Ascending aorta (tissue), 2 donors: ENCODE measurements at places on chromosomes 5 and 9.

DNA sequence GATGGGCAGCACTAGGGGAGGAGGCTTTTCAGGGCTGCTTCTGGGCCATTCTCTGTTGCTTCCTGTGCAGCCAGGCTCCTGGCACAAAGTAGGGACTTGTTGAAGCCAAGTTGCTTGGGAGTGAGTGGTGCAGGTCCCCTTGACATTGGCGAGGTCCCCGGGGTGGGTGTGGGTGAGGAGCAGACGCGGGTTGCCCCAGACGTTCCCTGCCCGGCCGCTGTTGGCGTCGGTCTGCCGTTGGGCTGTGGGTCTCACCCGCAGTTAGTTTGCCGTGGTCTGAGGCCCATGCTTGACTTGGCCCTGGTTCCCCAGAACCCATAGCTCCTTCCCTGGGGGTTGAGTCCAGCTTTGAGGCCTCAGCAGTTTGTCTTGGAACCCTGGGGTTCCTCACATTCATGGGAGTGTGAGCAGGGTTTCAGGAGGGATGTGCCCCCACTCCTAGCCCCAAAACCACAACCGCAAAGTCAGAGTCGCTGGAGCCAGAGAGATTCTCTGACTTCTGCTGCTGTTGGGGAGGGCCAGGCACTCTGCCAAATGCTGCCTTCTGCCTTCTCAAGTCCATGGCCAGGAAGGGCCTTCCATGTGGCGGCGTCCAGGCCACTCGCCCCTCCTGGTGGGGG lies 77.5 kb downstream of the RXRA start:
- peak overlapping the region; percentile 74 for H3K27ac ChIP-seq
- peak; percentile 91 for DNase-seq
- H3K27me3 ChIP-seq = no peaks in the 10 kb centered on the region
- H3K4me3 ChIP-seq = no peak overlapping the region

DNA sequence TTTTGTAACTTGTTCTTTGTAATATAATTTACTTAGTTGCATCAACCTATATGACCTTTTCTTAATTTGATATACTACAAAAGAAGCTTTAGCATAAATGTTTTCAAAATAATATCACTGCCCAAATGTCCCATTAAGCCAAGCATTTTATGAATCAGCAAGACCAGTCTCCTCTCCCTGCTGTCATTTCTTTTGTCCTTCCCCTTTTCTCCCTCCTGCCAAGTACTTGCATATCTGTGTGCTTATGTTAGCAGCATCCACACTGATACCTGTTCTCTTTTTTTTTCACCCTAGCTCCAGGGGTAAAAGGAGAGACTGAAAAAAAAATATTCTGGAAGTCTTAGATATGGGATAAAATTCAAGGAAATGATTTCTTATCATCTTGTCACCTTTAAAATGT lies 69.7 kb downstream of the ZSWIM6 start:
- no peaks in the 10 kb centered on the region for H3K27me3 ChIP-seq
- H3K36me3 ChIP-seq = no peaks in the 10 kb centered on the region
- no peaks in the 10 kb centered on the region for H3K4me1 ChIP-seq
- no peak for DNase-seq

DNA sequence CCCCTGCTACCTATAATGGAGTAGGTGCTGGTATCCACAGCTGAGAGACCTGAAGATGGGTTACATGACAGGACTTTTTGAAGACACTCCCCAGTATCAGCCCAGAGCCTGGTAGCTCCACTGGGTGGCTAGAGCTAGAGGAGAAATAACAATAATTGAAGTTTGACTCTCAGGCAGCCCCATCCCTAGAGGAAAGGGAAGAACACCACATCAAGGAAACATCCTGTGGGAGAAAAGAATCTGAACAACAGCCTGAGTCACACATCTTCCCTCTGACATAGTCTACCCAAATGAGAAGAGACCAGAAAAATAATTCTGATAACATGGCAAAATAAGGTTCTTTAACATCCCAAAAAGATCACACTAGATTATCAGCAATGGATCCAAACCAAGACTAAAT lies 432.1 kb downstream of the CDH18 start:
- no peak overlapping the region for H3K4me3 ChIP-seq
- no peaks in the 10 kb centered on the region for H3K4me1 ChIP-seq
- no peaks in the 10 kb centered on the region for H3K27me3 ChIP-seq
- no peak overlapping the region for H3K27ac ChIP-seq
- DNase-seq = no peak
- H3K36me3 ChIP-seq = no peaks in the 10 kb centered on the region

GRCh38 chr9:132768932-132769905 lies 99.0 kb downstream of the GTF3C4 start:
- peak; percentile 73 for DNase-seq
- peak overlapping the region; percentile 88 for H3K4me3 ChIP-seq
- no peaks in the 10 kb centered on the region for H3K27me3 ChIP-seq
- no peaks in the 10 kb centered on the region for H3K36me3 ChIP-seq

DNA sequence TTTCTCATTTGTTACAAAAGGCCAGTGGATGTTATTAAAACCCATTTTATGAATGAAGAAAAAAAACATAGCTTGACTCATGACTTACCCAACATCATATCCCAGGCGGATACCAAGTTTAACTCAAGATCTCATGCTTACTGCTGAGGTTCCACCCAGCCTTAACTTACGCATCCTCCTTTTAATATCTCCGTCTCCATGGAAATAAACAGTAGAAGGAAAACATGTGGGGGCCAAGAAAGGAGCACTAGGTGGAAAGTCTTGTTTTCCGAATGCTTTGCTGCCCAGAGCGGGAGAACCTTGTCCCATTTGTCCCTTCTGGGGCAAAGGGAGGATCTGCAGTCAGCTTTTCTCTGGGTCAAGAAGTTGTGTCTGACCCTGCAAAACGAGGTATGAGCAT lies 44.1 kb downstream of the ANGPTL2 start:
- no peak overlapping the region for H3K4me3 ChIP-seq
- no peaks in the 10 kb centered on the region for H3K27me3 ChIP-seq
- no peaks in the 10 kb centered on the region for H3K36me3 ChIP-seq

DNA sequence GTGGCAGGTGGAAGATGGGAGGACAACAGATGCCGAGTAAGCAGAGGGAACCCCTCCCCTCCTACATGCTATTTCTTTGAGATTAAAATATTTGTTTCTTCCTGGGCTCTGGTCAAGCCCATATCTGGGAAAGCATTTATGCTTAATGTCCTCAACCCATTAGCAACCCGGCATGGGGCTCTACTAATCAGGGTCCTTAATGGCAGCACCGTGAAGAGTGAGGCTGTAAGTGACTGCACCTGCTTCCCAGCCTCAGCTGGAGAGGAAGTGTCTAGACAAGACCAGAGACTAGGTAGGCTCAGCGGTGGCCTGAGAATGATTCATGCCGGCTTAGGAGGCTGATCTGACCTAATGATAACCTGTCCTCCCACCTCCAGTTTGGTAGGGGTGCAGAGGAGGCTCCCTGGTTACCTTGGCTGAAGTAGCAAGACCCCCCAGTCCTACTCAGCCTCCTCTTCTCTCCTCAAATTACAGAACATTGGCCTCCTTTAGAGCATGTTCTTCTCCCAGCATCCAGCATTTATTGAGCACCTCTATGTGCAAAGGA lies 61.3 kb upstream of the HSPA9 start:
- no peak for DNase-seq
- no peaks in the 10 kb centered on the region for H3K4me1 ChIP-seq
- H3K36me3 ChIP-seq = no peaks in the 10 kb centered on the region
- no peak overlapping the region for H3K27ac ChIP-seq
- no peaks in the 10 kb centered on the region for H3K27me3 ChIP-seq
- H3K4me3 ChIP-seq = no peak overlapping the region

DNA sequence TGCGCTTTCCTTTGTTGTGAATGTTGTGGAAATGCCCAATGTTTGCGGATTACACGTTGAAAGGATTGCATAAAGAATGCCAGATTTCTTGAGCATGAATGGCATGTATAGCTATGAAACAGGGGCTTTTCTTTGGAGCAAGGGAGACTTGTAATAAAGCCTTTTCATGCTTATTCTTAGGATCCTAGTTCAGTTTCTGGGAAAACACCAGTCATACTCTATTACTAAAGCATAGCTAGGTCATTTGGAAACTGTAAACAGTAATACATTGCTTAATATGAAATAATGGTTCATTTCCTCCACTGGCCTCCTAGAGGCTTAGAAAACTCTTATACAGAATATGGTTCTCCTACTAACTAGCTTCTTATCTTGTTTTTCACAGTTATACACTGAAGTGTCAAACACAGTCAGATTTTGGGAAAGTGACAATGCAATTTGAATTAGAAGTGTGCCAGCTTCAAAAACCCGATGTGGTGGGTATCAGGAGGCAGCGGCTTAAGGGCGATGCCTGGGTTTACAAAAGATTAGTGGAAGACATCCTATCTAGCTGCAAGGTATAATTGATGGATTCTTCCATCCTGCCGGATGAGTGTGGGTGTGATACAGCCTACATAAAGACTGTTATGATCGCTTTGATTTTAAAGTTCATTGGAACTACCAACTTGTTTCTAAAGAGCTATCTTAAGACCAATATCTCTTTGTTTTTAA lies 104.2 kb downstream of the MELK start:
- DNase-seq = no peak
- H3K4me3 ChIP-seq = no peak overlapping the region
- no peaks in the 10 kb centered on the region for H3K4me1 ChIP-seq
- H3K27me3 ChIP-seq = no peaks in the 10 kb centered on the region
- no peak overlapping the region for H3K27ac ChIP-seq
- H3K36me3 ChIP-seq = no peaks in the 10 kb centered on the region

DNA sequence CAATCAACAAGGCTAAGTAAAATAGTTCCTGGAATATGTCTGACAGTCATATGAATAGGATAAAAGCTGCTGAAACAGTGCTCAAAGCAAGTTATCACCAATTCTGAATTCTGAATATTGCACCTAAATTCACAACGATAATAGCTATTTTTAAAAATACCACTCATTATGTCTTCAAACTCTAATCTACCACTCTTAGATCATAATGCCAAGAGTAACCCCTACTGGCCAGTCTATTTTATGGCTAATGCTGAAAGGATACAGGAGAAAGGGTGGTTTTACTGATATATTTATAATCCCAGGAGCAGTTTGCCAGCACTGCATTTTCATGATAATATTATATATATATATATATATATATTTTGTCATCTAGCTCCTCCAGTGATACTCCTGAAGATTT lies 232.8 kb downstream of the PDE4D start:
- no peaks in the 10 kb centered on the region for H3K36me3 ChIP-seq
- peaks cover 9% of the 10 kb centered on the region for H3K4me1 ChIP-seq
- DNase-seq = no peak
- H3K4me3 ChIP-seq = no peak overlapping the region
- H3K27ac ChIP-seq = no peak overlapping the region

GRCh38 chr5:131794586-131794985 lies 2.2 kb downstream of the FNIP1 start:
- DNase-seq = no peak
- no peaks in the 10 kb centered on the region for H3K36me3 ChIP-seq
- H3K27me3 ChIP-seq = no peaks in the 10 kb centered on the region
- no peak overlapping the region for H3K4me3 ChIP-seq
- no peak overlapping the region for H3K27ac ChIP-seq
- H3K4me1 ChIP-seq = peaks cover 23% of the 10 kb centered on the region

GRCh38 chr9:71632776-71633175 lies 135.5 kb downstream of the CEMIP2 start:
- no peaks in the 10 kb centered on the region for H3K4me1 ChIP-seq
- no peak overlapping the region for H3K4me3 ChIP-seq
- no peaks in the 10 kb centered on the region for H3K27me3 ChIP-seq

GRCh38 chr9:106864373-106865143 lies 1.6 kb downstream of the ZNF462 start:
- H3K27me3 ChIP-seq = no peaks in the 10 kb centered on the region
- no peaks in the 10 kb centered on the region for H3K36me3 ChIP-seq
- H3K4me3 ChIP-seq = peak overlapping the region; percentile 76
- H3K27ac ChIP-seq = peak overlapping the region; percentile 77
- peaks cover 1% of the 10 kb centered on the region for H3K4me1 ChIP-seq

DNA sequence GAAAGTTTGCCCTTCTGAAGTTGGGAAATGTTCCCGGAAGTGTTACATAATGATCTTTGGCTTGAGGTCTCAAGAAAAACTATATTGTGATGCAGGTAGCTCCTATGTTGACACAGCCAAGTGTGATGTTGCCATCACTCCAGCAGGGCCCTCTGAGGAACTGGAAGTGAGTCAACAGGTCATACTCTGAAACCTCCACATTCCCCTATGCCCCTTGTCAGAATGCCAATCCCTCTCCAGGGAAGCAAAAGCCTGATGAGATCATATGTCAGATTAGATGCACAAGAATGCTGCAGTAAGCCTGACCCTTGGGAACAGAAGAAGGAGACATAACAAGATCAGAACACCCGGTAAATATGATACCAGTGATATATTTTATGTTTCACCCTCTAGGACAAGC lies 66.8 kb upstream of the ITGA2 start:
- peaks cover 46% of the 10 kb centered on the region for H3K36me3 ChIP-seq
- H3K4me1 ChIP-seq = no peaks in the 10 kb centered on the region
- no peak for DNase-seq
- no peak overlapping the region for H3K4me3 ChIP-seq

GRCh38 chr5:78295035-78295961 lies 800 bp upstream of the AP3B1 start:
- DNase-seq = peak; percentile 73
- H3K4me1 ChIP-seq = peaks cover 11% of the 10 kb centered on the region
- peak overlapping the region; percentile 97 for H3K4me3 ChIP-seq
- H3K36me3 ChIP-seq = no peaks in the 10 kb centered on the region
- H3K27ac ChIP-seq = peak overlapping the region; percentile 87
- no peaks in the 10 kb centered on the region for H3K27me3 ChIP-seq

DNA sequence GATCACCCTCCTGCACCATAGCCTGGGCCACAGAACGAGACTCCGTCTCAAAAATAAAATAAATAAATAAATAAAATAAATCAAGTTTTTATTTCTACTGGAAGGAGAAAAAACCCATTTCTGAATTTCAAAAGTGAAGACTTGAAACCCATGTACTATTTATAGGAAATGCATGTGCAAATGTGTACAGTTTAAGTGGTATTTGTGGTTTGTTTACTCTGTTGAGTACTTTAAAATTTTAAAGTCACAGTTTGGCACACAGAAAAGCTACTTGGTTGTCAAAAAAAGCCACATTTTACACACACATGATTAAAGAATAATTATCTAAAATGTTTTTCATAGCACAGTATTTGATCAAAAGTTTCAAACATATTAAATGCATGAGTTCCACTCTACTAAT lies 43.6 kb downstream of the NR3C1 start:
- no peak overlapping the region for H3K4me3 ChIP-seq
- H3K36me3 ChIP-seq = no peaks in the 10 kb centered on the region
- DNase-seq = no peak
- no peaks in the 10 kb centered on the region for H3K27me3 ChIP-seq
- peaks cover 18% of the 10 kb centered on the region for H3K4me1 ChIP-seq
- no peak overlapping the region for H3K27ac ChIP-seq

GRCh38 chr5:82397741-82398320 lies 119.7 kb upstream of the RPS23 start:
- peak overlapping the region; percentile 80 for H3K27ac ChIP-seq
- no peak for DNase-seq
- peaks cover 4% of the 10 kb centered on the region for H3K4me1 ChIP-seq
- no peaks in the 10 kb centered on the region for H3K27me3 ChIP-seq
- H3K4me3 ChIP-seq = no peak overlapping the region

GRCh38 chr9:131436865-131437271 lies 43.0 kb downstream of the PRRC2B start:
- no peak overlapping the region for H3K27ac ChIP-seq
- no peak overlapping the region for H3K4me3 ChIP-seq
- no peak for DNase-seq
- H3K4me1 ChIP-seq = peaks cover 4% of the 10 kb centered on the region

GRCh38 chr9:138007566-138007917 lies 130.0 kb downstream of the CACNA1B start:
- no peaks in the 10 kb centered on the region for H3K4me1 ChIP-seq
- DNase-seq = peak; percentile 41
- no peaks in the 10 kb centered on the region for H3K36me3 ChIP-seq
- no peaks in the 10 kb centered on the region for H3K27me3 ChIP-seq
- H3K27ac ChIP-seq = no peak overlapping the region
